Adrenal gland (tissue), 19 donors: ENCODE measurements at places on chromosomes 11 and 22. TPM values are rescaled to one million over a fixed set of nuclear protein-coding genes. Genes with fewer than 3 reads are reported as not detected.

Gene POU2AF2
- total RNA-seq, result not detected

Gene SAA2
- 4.8 TPM for total RNA-seq

Gene SYT7
- total RNA-seq, result 0.43 TPM

Gene SVIP
- total RNA-seq, result 5.1 TPM

Gene TRIM49
- not detected for total RNA-seq

Gene NLRP10
- total RNA-seq, result not detected

Gene KCNA4
- 15.5 TPM for total RNA-seq

Gene FGF4
- total RNA-seq, result not detected

Gene GGT5
- total RNA-seq, result 98.7 TPM

Gene MIOX
- total RNA-seq, result not detected

Gene SEC14L6
- 0.19 TPM for total RNA-seq

Gene RRM1
- 64.1 TPM for total RNA-seq

Gene PHETA2
- 8.3 TPM for total RNA-seq

Gene GDPD4
- total RNA-seq, result not detected
